Stimulated activated CD4-positive, alpha-beta T cell treated with anti-CD3 and anti-CD28 coated beads, Interleukin-1b, Interleukin-23, amount 100 ng/mL, for 24 hours (primary cell): ENCODE measurements at places on chromosomes 2 and 18.

- no peak for DNase-seq
Measured at GRCh38 chr2:164008752-164009151, 272.9 kb upstream of the FIGN start.

DNA sequence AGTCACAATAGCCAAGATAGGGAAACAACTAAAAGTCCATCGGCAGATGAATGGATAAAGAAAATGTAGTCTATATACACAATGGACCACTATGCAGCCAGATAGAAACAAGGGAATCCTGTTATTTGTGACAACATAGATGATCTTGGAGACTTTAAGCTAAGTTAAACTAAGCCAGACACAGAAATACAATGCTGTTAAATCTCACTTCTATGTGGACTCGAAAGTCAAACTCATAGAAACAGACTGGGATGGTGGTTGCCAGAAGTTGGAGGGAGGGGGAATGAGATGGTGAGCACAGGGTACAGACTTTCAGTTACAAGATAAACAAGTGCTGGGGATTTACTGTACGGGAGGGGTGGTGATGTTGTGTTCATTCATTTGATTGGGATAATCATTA is 5.4 kb upstream of the CNDP1 start:
- no peak for DNase-seq

DNA sequence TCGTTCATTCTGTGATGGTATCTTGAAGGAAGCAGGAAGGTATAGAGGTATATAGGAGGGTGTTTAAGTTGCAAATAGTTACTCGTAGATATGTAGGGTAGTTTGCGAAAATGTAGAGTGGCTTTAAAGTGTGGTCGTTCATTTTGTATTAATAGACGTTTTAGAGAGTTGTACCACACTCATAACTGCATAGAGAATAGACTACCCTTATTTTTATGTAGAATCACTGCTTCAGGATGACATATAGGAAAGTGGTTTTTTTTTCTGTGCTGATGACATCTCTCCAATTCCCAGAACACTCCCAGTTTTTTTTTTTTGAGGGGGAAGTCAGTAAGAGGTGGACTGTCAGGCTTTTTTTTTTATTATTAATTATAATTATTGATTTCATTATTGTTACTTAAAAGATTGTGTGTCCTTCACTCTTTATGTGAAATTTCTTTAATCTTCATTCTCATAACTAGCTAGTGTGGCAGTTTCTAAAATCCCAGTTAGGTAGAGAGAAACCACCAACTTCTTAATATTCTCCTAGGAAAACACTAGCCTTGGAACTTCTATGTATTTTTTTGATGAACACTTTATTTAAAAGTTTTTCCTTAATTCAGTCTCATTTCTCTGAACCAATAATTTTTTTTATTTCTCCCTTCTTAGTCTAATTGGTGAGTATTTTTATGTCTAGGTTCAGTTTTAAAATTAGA is 1.5 kb downstream of the ACTR3 start:
- DNase-seq, result no peak

- no peak for DNase-seq
Measured at GRCh38 chr2:12317814-12318426, 398.8 kb upstream of the TRIB2 start.

GRCh38 chr2:113203901-113204519 is 30.2 kb downstream of the PSD4 start:
- DNase-seq, result peak; percentile 29

- no peak for DNase-seq
Measured at GRCh38 chr2:207135340-207135739, 30.4 kb downstream of the KLF7 start.

GRCh38 chr2:28821295-28821958 is 10.8 kb downstream of the SPDYA start:
- peak; percentile 53 for DNase-seq

- no peak for DNase-seq
Measured at GRCh38 chr2:47321411-47322031, 81.4 kb upstream of the MSH2 start.
